ENCODE measurements at places on chromosomes 1 and 21. TPM values are rescaled to one million over a fixed set of nuclear protein-coding genes. Genes with fewer than 3 reads are reported as not detected.

ANGPTL1 gene
- total RNA-seq: 4.3 TPM

RAB3B gene
- 5.0 TPM for total RNA-seq

EFHD2 gene
- 43.5 TPM for total RNA-seq

OR14K1 gene
- total RNA-seq: not detected

DCST2 gene
- total RNA-seq: 13.5 TPM

GLIS1 gene
- total RNA-seq: 0.62 TPM

TMEM82 gene
- total RNA-seq: not detected

S100A1 gene
- total RNA-seq: 22.5 TPM

TNFRSF4 gene
- 1.4 TPM for total RNA-seq

MFSD2A gene
- 169 TPM for total RNA-seq

All from suprapubic skin (tissue), 4 donors.